ENCODE measurements at places on chromosomes 7 and 10.

DNA sequence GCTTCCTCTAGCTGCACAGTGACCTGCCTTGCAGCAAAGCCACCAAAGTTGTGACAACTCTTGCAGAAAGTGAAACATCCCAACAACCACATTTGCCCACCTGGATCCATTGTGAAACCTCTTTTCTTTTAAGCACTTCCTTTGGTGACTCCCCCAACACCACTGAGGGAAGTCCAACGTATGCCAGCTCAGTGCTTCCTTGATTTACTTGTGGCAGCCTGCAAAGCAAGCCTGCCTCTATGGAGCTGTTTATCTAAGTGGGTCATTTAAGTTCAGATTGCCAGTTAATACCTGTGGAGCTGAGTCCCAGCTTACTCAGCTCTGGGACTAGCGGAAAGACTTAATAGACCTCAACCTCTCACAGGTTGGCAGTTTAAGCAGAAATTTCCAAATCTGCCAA is 230.8 kb upstream of the GHITM start:
- no peak for DNase-seq

DNA sequence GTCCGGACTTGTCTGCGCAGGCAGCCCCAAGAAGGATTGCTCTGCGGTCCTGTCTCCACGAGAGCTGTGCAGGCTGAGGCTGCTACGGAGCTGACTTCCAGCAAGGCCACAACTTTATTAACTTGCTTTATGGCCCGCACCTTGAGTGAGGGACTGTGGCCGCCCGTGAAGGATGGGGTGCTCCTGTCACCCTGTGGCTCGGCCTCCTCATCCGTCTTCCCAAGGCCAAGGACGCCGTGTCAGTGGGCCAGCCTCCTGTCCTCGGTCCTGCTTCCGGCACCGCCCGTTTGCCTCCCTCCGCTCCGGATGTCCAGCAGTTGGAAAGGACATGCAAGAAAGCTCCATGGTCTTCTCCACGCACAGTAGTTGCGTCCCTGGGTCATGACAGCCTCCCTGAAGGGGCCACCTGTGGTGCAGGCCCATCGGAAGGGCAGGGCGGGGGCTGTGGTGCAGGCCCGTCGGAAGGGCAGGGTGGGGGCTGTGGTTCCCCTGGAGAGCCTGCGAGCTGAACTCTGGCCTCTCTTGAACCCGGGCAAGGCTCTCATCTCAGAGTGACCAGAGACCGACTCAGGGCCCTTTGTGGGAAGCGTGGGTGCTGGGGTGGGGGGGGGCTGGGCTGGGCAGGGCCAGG is 87.1 kb downstream of the NKX6-2 start:
- DNase-seq = no peak

GRCh38 chr7:71173955-71174354 is 42.0 kb downstream of the GALNT17 start:
- DNase-seq = no peak

- DNase-seq = no peak
Observed at GRCh38 chr10:93072225-93072712, 1.4 kb upstream of the CYP26A1 start.

GRCh38 chr10:4576206-4576605 is 249.8 kb upstream of the AKR1E2 start:
- DNase-seq = no peak

- DNase-seq = no peak
Observed at GRCh38 chr10:74025380-74025978, 27.6 kb downstream of the VCL start.

GRCh38 chr7:53596230-53596629 is 560.8 kb downstream of the POM121L12 start:
- no peak for DNase-seq

DNA sequence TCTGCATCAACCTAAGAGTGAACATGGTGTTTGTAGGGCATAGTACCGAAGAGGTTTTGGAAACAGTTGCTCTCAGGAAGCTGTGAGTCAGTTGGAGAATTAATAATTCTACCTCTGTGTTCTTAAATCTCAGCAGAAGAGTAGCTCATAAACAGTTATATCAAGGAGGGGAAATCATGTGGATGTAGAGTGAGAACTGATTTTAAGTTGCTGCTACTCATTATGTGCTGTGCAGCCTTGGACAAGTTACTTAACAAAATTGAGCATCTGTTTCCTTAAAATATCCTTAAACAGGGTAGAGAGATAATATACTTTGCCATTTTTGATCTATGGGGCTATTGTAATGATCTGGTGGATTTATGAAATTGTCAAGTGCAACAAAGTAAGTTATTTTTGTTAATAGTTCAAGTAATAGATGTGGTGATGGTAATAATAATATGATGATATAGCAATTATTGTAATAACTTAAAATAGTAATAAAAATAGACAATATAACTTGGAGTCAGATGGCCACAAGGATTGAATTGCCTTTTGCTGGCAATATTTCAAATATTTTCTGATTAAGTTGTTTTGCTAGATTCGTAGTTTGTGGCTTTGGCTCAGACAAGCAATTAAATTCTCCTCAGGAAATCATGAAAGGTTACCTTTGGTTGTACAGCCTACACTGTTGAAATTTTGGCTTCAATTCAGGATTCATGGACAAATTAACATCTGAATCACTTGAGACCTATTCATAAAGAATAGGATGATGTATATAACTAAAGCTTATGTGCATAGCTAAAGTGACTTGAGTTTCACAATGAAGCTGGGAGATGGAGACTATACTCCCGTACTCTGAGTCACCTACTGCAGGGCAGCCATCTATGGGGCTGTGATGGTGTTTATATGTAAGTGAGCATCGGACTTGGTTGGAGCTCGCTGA is 228.5 kb downstream of the CDK14 start:
- no peak for DNase-seq

DNA sequence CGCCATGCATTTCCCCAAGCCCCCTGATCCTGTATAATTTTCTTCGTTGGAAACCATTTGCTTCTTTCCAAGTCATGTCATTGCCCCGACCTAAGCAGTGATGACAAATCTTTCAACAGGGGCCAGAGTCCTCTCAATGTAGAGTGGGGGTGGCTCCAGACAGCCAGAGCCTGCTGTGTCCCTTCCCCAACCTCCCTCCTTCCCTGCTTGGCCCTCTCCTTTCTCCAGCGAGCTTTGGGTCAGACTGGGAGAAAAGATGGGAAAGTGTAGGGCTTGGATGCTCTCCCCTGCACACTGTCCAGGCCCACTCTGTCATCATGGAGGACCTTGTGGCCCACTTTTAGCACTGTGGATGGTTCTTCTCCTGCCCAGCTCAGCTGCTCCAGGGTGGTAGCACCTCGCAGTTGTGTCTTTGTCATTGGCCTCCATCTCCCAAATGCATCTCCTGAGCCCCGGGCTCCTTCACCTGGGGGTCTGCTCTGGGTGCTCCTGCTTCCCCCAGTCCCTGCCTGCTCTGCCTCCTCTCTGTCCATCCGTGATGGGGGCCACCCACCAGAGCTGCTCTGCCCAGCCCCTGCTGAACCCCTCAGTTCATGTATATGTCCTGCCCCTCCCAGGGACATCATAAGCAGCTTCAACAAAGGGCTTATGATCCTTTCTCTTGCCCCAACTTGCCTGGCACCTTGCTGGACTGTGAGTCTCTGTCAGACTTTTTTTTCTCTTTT is 37.5 kb downstream of the BTBD16 start:
- DNase-seq = no peak

- DNase-seq = peak; percentile 8
Observed at GRCh38 chr10:29386342-29386999, 97.6 kb downstream of the LYZL1 start.

GRCh38 chr7:22001345-22002004 is 55.8 kb upstream of the CDCA7L start:
- DNase-seq = peak; percentile 74

GRCh38 chr7:39355664-39356063 is 210.5 kb upstream of the YAE1 start:
- DNase-seq = no peak

GRCh38 chr10:11018432-11018841 is 765 bp downstream of the CELF2 start:
- DNase-seq = no peak

DNA sequence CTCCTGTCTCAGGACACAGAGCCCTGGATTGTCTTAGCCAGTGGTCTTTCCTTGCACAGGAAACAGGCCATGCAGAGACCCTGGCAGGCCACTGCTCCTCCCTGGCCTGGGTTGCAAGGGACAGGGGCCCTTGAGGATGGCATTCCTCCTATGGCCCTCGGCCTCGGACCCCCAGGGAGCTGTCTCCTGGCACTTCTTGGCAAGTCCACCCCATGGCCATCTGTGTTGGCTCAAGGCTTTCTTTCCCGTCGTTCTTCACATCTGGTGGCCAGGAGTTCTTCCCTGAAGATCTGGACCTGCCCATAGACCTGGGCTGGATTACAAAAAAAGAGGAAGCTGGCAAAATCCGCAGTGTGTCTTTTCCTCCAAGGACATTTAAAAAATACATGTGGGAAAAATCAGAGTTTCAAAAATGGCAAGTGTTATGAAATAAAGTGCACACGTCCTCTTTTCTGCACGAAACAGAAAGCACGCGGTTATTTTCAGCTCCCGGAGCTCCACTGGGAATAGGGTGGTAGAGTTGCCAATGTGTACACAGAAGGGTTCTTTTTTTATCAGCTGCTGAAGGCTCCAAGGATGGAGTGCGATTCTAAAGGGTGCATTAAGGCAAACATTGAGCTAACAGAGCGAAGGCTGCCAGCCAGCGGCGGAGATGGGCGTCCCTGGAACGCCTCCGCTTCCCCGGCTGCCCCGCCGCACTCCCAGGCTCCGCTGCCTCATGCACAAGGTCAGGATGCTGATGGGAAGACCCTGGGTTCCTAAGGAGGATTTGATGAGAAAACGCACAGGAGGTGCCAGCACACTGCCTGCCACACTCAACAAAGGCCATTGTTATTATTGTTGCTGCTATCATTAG is 62.8 kb upstream of the FAM20C start:
- DNase-seq = peak; percentile 62

DNA sequence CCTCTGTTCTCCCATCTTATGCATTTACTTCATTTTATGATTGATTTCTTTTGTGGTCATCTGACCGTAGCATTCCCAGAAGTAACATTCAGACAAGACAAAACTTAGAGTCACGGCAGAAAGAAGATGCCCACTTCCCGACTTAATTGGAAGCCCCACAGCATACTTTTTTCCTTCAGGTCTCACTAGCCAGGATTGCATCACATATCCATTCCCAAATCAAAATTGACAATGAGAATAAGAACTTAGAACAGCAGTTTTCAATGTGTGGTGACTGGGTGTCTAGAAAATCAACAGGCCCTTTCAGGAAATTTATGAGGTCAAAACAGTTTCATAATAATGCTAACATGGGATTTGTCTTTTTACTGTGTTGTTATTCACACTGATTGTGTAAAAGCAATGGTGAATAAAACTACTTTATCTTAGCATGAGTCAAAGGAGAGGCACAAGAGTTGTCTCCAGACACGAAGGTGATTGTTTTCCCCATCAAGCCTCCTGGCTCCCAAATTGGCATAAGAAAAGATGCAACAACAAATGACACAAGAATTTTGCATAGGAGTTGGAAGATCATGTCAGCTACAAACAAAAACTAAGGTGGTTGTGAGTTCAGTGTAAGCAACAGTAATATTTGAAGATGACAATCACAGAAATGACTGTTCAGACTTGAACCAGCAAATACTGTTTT is 493.9 kb downstream of the HTR7 start:
- DNase-seq = no peak

DNA sequence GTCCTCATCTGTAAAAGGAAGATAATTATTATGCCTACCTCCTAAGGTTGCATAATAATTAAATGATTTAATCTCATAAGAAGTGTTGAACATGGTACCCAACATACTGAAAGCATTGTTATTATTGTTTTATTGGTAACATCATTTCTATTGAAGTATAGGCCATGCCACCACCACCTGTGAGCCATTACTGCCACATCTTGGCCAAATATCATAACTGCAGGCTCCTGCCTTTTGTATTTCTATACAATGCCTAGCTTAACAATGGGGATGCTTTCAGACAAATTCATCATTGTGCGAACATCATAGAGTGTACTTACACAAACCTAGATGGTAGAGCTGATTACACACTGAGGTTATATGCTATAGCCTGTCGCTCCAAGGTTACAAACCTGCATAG is 61.1 kb upstream of the NPSR1 start:
- DNase-seq = no peak

- DNase-seq = no peak
Observed at GRCh38 chr7:112937651-112938415, 147.6 kb upstream of the TMEM168 start.

GRCh38 chr10:84317174-84317573 is 11.2 kb upstream of the CCSER2 start:
- peak; percentile 28 for DNase-seq

GRCh38 chr10:79300711-79301110 is 46.6 kb upstream of the PPIF start:
- DNase-seq = no peak

DNA sequence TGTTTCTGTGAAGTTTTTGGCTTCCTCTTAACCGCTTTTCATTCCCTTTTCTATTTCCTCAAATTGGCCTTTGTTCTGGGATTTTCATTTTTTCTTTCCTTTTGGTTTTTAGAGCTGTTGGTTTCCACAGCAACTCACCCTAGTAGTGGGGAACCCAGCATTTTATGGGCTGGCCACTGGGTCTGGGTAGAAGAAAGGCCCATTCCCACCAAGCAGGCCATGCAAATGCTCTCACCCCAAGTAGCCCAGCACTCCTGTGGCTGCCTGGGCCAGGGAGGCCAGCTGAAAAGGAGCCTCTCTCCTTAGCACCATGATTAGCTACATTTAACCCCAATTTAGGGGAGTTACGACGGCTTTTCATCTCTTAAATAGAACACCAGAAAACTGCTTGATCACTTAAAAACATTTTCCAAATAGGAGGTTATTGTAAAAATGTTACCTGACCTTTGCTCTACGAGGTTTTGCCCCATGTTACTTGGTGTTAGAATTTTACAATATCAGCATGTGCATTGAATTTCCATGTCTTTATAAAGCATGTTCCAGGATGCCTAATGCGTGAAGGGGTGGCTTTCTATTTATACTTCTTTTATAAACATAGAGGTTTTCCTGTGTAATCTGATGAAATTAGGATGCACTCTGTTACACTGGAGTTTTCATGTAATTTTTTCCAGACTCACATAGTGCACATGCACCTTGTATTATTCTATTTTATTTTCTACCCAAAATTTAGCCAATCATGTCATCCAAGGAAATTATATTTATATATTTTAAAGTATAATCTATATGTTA is 75.4 kb downstream of the FAM171A1 start:
- peak; percentile 49 for DNase-seq

GRCh38 chr7:111718886-111719285 is 156.6 kb upstream of the IMMP2L start:
- no peak for DNase-seq

- DNase-seq = no peak
Observed at GRCh38 chr7:99305473-99306260, 20.0 kb upstream of the ARPC1A start.

GRCh38 chr7:30995536-30995935 is 31.8 kb downstream of the GHRHR start:
- DNase-seq = no peak
